Mucosa of descending colon (tissue), 3 donors: ENCODE measurements at places on chromosomes 2 and 18. TPM values are rescaled to one million over a fixed set of nuclear protein-coding genes. Genes with fewer than 3 reads are reported as not detected.

DNA sequence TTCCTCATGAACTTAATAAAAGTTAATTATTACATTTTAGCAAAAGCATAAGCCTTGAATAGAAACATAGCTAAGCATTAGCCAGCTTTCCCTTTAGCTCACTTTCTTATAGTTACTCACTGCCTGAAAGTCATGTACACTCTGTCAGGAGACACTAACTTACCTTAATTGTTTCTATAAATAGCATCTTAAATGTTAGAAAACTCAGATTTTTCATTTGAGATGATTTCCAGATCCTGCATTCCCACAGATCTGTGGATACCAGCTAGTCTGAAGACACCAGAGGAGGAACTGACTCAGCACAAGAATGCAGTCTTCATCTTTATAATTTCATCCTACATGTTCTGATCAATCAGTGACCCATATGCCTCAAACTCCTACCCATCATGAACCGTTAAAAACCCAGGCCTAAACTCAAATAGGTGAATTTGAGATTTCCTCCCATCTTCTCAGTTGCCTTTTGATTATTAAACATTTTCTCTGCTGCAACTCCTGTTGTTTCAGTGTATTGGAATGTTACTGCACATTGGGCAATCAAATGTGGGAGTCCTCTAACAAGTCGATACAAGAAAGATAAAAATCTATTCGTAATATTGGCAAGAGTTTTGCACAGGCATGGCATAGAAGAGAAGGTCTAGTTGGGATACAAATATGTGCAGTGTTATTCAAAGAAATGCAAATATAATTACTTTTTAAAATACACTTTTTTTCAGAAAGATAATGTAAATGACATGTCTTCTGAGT, 857.4 kb upstream of the CDH2 start:
- no peak for DNase-seq

DNA sequence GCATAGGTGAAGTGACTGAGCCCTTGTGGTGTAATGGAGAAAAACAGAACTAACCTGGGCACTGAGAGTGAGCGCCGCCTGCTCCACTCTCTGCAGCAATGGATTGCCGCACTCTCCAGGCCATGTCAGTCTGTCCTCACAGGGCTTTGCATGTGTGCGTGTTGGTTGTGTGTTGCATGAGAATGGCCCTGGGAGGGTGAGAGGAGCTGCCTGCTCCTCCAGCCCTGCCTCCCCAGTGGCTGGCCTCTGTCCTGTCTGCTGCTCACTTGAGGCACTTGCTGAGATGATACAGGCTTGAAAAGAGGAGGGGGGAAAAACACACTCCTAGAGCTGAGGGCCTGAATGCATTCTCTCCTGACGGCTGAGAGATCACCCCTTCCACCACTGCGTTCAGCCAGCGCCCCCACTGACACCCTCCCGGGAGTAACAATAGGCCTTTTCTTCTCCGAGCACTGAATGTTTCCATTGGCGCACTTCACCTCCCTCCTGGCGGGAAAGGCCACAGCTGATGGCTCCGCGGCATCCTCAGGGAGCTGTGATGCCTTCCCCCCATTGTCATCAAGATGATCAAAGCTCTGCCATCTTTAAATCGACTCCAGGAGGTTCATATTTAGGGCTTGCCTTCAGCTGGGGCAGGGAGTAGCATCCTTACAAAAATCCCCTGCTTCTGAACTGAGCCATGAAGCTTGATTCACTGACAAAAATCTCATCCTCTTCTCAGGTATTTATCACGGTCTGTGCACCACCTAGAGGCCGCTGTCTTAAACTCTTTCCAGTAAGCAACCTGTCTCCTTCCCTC, 49.9 kb upstream of the DAPL1 start:
- no peak for DNase-seq

DNA sequence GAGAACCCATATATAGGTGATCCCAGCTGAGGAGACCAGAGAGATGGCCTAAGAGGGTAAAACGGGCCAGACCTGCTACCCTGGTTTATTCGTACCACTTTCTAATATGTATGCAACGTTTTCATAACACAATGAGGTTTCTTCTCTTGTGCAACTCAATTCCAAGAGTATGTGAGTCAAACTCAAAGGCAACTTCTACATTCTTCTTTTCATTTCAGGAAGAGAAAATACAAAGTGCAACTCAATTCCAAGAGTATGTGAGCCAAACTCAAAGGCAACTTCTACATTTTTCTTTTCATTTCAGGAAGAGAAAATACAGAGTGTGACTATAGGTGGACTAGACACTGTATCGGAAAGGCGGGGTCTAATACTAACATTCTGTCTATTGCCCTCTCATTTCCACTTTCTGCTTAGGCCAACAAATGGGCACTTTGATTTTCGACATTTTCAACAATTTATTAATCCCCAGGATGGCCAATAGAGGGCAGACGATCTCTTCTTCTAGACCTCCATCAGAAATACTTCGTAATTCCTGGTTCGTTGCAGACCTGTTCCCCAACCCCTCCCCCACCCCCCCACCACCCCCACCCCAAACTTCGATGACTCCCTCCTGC, 3.7 kb upstream of the CRIM1 start:
- no peak for DNase-seq

DNA sequence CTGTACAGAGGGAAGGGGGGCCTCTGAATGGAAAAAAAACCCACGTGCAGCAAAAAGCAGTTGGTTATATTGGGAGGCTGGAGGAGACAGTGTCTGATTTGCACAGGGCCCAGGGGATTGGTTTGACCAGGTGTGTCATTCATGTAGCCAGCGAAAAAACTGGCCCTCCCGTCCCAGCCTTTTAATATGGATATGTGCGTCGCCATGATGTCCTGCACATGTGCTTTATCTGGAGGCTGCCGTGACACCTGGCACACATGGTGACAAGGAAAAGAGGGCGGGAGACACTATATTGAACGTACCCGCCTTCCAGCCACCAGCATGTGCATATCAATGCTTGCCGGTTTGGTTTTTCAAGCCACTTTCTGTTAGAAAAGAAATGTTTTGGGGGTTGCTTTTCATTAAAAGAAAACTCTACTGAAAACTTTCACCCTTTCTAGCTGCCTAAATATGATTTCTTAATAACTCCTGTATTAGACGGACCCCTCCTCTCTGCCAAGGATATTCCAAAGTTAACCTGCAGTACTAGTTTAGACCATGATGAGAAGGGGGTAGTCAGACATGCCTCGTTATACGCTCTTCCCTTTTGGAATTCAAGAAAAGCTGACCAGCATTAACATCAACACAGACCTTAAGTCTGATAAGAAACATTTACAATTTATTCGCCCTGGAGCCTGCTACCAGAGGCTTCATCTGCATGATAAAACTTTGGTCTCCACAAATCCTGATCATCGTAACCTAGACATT, 16.2 kb downstream of the SLC25A52 start:
- DNase-seq: no peak

Gene GPR17
- not detected for total RNA-seq

Gene ALPP
- 1.2 TPM for total RNA-seq
